ENCODE measurements at places on chromosomes 11 and 22. TPM values are rescaled to one million over a fixed set of nuclear protein-coding genes. Genes with fewer than 3 reads are reported as not detected.

TRPM5 gene
- not detected for total RNA-seq

DDX25 gene
- 0.70 TPM for total RNA-seq

SLC1A2 gene
- total RNA-seq, result 0.14 TPM

NELL1 gene
- not detected for total RNA-seq

MS4A6E gene
- not detected for total RNA-seq

FUT4 gene
- total RNA-seq, result 3.5 TPM

HBG1 gene
- not detected for total RNA-seq

SLC7A4 gene
- 0.93 TPM for total RNA-seq

OR51I1 gene
- total RNA-seq, result not detected

MYOD1 gene
- not detected for total RNA-seq

OR5A1 gene
- not detected for total RNA-seq

KDM4D gene
- total RNA-seq, result 0.93 TPM

GAS2 gene
- total RNA-seq, result 1.5 TPM

HYLS1 gene
- 3.2 TPM for total RNA-seq

- DNase-seq, result no peak
These were observed 31.4 kb upstream of the SLC22A25 start for GRCh38 chr11:63274776-63275175.

DNA sequence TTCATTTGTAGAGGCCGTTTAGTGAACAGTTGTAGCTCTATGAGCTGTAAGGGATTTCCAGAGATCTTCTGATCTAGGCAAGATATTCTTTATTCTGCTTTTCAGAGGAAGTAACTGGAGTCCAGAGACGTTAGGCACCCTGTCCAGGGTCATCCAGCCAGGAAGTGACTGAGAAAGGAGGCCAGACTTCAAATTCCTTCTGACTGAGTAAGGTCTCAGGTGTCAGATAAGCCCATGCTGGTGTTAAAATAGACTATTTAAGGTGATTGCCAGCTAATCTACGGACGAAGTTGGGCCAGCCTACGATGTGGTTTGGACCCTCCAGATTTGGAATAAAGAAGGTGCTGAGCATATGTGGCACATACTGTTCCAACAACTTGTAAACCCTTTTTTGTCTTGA, 54.6 kb downstream of the GRIK4 start:
- peak; percentile 64 for DNase-seq

GRCh38 chr11:113519989-113520613, 44.9 kb upstream of the DRD2 start:
- DNase-seq, result no peak

GRCh38 chr11:88303037-88303436, 34.5 kb downstream of the CTSC start:
- DNase-seq, result no peak

GRCh38 chr22:25406510-25407210, 157.8 kb upstream of the GRK3 start:
- DNase-seq, result no peak

GRCh38 chr11:42593441-42593840, 718.4 kb upstream of the API5 start:
- DNase-seq, result no peak

DNA sequence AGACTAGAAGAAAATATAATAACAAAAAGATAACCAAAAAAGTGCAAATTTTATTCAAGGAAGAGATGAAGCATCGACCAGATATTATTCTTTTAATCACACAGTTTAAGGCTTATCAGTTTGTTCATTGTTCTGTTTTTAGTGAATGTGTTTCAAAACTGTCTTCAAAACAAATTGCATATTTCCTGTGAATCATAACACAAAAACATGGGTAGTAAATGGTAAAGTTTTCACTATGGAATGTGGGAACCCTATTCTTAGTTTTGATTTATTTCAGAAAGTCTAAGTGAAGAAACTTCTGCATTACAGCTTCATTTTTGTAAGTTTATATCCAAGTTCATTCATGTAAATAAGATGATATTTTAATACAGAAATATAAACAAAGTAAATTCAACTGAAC, 207.6 kb upstream of the LUZP2 start:
- no peak for DNase-seq

DNA sequence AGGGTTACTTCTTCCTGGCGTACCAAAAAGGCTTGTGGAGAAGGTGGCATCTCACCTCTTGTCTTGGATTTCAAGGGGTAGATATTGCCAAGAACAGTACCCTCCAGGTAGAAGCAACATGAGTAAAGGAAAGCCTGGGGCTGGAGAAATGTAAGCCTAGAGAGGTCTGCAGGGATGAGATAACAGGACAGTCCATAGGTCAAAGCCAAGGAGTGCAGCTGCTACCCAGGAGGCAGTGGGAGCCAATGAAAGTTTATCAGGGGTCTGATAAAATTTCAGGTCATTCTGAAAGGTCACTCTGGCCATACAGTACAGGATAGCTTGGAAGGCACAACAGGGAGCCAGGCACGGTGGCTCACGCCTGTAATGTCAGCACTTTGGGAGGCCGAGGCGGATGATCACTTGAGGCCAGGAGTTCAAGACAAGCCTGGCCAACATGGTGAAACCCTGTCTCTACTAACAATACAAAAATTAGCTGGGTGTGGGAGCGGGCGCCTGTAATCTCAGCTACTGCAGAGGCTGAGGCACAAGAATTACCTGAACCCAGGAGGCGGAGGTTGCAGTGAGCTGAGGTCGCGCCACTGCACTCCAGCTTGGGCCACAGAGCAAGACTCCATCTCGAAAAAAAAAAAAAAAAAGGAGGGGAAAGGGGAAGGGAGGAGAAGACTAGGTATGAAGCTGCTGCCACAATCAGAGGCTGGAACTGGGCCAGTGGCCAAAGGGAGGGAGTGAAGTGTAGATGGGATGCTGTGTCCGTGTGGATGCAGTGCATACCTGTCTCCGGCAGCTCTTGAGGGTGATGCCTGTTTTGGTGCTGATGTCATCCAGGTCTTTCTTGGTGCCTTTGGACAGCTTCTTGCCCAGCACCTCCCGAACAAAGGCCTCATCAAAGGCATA, 1.2 kb downstream of the FIBP start:
- no peak for DNase-seq

DNA sequence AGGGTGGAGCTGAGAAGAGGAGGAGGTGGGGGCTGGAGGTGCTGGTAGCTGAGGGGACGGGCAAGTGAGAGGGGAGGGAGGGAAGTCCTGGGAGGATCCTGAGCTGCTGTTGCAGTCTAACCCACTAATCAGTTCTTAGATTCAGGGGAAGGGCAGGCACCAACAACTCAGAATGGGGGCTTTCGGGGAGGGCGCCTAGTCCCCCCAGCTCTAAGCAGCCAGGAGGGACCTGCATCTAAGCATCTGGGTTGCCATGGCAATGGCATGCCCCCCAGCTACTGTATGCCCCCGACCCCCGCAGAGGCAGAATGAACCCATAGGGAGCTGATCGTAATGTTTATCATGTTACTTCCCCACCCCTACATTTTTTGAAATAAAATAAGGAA, 24.4 kb downstream of the FADS3 start:
- DNase-seq, result no peak

DNA sequence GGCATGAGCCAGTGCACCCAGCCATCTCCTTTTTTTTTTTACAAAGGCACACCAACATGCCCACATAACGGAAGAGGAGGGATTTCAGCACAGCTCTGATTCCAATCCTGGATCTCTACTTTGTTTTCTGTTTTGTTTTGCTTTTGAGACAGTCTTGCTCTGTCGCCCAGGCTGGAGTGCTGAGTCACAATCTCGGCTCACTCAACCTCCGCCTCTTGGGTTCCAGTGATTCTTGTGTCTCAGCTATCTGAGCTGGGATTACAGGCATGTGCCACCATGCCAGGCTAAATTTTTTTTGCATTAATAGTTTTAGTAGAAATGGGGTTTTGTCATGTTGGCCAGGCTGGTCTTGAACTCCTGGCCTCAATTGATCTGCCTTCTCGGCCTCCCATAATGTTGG, 28.1 kb downstream of the VSTM5 start:
- no peak for DNase-seq

DNA sequence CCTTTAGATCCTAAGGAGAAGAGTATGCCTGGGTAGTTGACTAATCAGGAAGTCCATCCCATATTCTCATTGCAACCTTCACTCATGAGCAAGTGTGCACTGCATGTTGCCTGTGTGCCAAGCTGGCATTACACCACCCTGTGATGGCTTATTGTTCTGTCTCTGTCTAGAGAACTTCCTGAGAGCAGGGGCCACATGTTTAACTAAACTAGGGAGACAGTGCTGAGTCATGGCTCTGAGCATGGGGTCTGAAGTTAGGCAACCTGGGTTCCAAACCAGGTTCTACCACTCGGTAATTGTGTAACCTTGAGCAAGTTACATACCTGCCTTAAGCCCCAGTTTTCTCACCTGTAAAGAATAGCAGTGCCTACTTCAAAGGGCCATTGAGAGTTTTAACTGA, 39.6 kb downstream of the CSNK2A3 start:
- DNase-seq, result peak; percentile 20

DNA sequence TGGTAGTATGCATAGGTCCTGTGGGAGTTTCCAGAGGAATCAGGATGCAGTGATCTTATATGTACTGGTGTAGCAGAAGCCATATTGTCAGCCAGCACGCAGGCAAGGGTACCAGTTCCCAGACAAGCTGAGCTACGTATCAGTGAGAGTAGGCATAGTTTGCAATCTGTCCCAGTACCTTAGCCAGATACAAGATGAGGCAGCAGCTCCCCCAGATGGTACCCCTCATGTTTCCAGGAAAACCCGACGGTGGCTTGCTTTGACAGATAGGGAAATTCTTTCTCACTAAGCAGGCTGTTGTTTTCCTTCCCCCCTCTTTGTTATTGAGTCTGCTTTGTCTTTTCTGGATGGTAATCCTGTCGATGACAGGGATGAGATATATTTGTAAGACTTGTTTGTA, 109.7 kb upstream of the RRM1 start:
- no peak for DNase-seq

DNA sequence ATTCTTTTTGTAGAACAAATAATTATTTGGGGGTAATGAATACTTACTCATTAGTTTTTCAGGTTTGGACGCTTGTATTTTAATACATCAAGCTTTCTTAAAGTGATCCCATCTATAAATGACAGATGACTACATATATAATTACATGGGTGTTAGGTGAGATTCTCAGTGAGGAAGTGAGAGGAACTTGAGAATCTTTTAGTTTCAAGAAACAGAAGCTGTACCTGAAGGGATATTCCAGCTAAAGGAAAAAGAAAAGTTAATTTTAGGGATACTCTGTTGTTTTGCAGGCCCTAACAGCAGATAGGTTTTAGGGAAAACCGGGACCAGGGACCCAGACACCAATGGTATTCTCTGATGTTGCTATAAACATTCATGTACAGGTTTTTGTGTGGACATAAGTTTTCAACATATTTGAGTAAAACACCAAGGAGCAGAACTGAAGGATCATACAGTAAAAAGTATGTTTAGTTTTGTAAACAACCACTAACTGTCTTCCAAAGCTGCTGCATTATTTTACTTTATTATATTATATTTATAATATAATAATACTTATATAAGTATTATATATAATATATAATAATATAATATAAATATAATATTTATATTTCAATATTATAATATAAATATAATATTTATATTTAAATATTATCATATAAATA, 24.1 kb upstream of the PHOX2A start:
- DNase-seq, result no peak

DNA sequence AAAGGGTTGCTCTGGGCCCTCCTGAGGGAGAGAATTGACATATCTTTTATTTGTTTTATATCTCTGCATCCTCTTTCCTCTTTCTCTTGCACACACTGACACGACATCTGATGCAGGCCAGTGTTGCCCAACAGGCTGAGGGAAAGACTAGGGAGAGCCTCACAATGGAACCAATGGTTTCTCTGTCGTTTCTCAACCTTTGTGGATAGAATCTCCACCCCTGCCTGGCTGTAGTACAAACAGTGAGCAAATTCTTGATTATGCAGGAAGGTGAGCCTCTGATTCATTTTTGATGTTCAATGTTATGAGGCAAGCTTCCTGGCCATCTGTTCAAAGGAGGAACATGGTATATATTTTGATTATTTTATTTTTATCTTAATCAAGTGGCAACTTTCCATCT, 49.8 kb upstream of the PLET1 start:
- no peak for DNase-seq

DNA sequence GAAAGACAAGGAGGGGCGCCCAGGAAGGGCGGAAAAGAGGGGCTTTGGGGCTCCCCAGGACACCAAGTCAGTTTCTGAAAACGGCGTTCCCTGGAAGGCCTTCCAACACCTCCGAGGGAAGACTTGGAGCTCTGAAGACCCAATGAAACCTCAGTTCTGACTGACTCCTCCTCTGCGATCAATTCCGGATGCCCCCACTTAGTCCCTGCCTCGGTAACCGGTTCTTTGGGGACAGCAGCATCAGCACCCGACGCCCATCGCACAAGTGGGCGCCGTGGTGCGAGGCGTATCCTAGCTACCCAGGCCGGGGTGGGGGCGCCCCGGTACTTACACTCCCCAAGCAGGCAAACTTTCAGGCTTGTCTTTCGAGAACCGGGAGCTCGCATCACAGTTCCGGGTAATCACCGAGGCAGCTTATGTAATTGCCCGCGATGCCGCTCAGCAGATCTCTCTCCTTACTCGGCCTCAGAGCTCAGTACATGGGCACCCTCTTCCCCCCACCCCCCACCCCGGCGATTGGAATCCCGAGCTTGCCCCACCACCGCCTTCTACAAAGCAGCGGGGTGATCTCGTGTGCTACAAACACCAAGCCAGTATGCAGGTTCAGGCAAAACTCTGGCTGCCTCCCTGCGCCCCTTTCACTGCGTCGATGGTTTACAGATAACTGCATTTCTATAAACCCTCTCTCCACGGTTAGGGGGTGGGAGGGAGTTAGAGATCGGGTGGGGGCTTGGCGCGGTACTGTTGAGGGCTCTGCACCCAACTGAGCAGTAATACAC, 2.0 kb downstream of the TENM4 start:
- peak; percentile 30 for DNase-seq

GRCh38 chr22:39995393-39996252, 869 bp downstream of the FAM83F start:
- no peak for DNase-seq

All from astrocyte (in vitro differentiated cells and primary cell).